Daoy (cell line): ENCODE measurements at places on chromosomes 1 and 21. TPM values are rescaled to one million over a fixed set of nuclear protein-coding genes. Genes with fewer than 3 reads are reported as not detected.

The ADAM15 gene
- total RNA-seq: 44.5 and 46.2 TPM in 2 replicates

The SLC16A4 gene
- total RNA-seq: 3.9 and 6.8 TPM in 2 replicates

The LDLRAD1 gene
- not detected in 2 replicates for total RNA-seq

The DESI2 gene
- total RNA-seq: 56.2 and 61.4 TPM in 2 replicates

The XKR8 gene
- 1.7 and 2.2 TPM in 2 replicates for total RNA-seq

The C1orf53 gene
- total RNA-seq: 18.8 and 28.6 TPM in 2 replicates

The ETV3L gene
- total RNA-seq: not detected in 2 replicates

The IL20 gene
- total RNA-seq: not detected in 2 replicates

The PTTG1IP gene
- 321 and 333 TPM in 2 replicates for total RNA-seq

The VSIG8 gene
- not detected in 2 replicates for total RNA-seq

The PTPRF gene
- total RNA-seq: 21.4 and 29.4 TPM in 2 replicates

The ATP5IF1 gene
- 138 and 150 TPM in 2 replicates for total RNA-seq

The ARTN gene
- 0.91 and 2.5 TPM in 2 replicates for total RNA-seq

The WDR47 gene
- 14.2 and 16.8 TPM in 2 replicates for total RNA-seq

The TAF13 gene
- total RNA-seq: 270 and 351 TPM in 2 replicates

The MEF2D gene
- total RNA-seq: 2.5 and 6.1 TPM in 2 replicates

The BEND5 gene
- total RNA-seq: 0.77 and 3.1 TPM in 2 replicates

The BACE2 gene
- total RNA-seq: 70.5 and 74.0 TPM in 2 replicates

The TMEM200B gene
- 2.1 and 5.5 TPM in 2 replicates for total RNA-seq

The LCK gene
- total RNA-seq: 0.06 TPM in 1 of 2 replicates, not detected in the other

The FLG2 gene
- not detected in 2 replicates for total RNA-seq

The PADI3 gene
- total RNA-seq: 0.09 and 1.5 TPM in 2 replicates

The SMCP gene
- total RNA-seq: not detected in 2 replicates

The SPRR2E gene
- not detected in 2 replicates for total RNA-seq

The GSTM1 gene
- 3.2 and 5.4 TPM in 2 replicates for total RNA-seq

The C1orf56 gene
- 0.80 and 2.4 TPM in 2 replicates for total RNA-seq

The COG2 gene
- total RNA-seq: 19.8 and 25.9 TPM in 2 replicates

The COL11A1 gene
- not detected in 2 replicates for total RNA-seq

The FLVCR1 gene
- 6.3 and 8.0 TPM in 2 replicates for total RNA-seq

The VWA1 gene
- 2.2 and 5.7 TPM in 2 replicates for total RNA-seq

The THAP3 gene
- total RNA-seq: 14.9 and 27.2 TPM in 2 replicates
